Ascending aorta (tissue), 2 donors: ENCODE measurements at places on chromosomes 2 and 18. TPM values are rescaled to one million over a fixed set of nuclear protein-coding genes. Genes with fewer than 3 reads are reported as not detected.

The HOXD9 gene
- not detected for total RNA-seq

The CMPK2 gene
- 9.4 TPM for total RNA-seq

The SH2D6 gene
- total RNA-seq = not detected

The SLC8A1 gene
- total RNA-seq = 5.6 TPM

The SOWAHC gene
- 20.8 TPM for total RNA-seq

The C2orf80 gene
- total RNA-seq = not detected

The CTLA4 gene
- not detected for total RNA-seq

The GAL3ST2 gene
- total RNA-seq = not detected

The CPLX4 gene
- total RNA-seq = not detected

The AGPS gene
- 15.9 TPM for total RNA-seq
